ENCODE measurements at places on chromosomes 3 and 15. TPM values are rescaled to one million over a fixed set of nuclear protein-coding genes. Genes with fewer than 3 reads are reported as not detected.
A peak's percentile ranks its signal among the peaks of the same experiment; 100 is the strongest.

The TMC3 gene
- total RNA-seq = not detected

The SCAANT1 gene
- total RNA-seq = not detected

The PLSCR4 gene
- total RNA-seq = not detected

The CFAP92 gene
- 2.0 TPM for total RNA-seq

The AMIGO3 gene
- 1.1 TPM for total RNA-seq

The WDR93 gene
- not detected for total RNA-seq

The ALAS1 gene
- 18.8 TPM for total RNA-seq

The MAP6D1 gene
- 1.0 TPM for total RNA-seq

DNA sequence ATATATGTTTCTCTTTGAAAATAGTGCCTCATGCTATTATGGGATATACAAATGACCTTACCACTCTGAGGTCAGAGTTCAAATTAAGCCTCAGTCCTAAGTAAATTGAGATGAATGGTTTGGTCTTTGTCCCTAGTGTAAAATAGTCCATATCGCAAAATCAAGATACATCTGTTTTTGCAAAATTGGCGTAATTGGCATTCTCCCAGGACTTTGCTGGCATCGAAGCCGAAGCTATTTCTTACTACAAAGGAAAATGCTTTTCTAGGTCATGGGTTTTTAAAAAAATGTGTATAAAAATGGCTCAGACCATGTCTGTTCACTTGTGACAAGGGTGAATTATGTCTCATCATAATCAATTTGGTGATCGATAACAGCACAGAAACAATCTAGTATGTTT lies 25.9 kb downstream of the ROBO2 start:
- no peaks in the 10 kb centered on the region for H3K27me3 ChIP-seq
- H3K4me1 ChIP-seq = no peaks in the 10 kb centered on the region
- H3K36me3 ChIP-seq = peaks cover 5% of the 10 kb centered on the region
- no peak overlapping the region for H3K4me3 ChIP-seq
- H3K27ac ChIP-seq = no peak overlapping the region

DNA sequence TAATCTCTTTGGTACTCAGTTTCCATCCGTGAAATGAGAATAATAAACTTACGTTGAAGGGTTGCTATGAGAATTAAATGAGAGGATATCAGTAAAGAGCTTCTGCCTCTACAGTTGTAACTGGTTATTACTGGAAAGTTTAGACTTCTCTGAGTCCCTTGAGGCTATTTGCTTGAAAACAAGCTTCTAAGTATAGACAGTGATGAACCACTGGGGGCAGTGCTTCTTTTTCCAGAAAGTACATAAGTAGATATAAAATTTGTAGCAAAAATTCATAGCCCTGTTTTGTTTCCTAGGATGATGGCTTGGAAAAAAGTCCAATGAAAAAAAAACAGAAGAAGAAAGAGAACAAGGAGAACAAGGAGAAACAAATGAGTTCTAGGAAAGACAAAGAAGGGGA lies 87.1 kb downstream of the RGMA start:
- DNase-seq = no peak
- no peak overlapping the region for H3K4me3 ChIP-seq
- peaks cover 32% of the 10 kb centered on the region for H3K36me3 ChIP-seq
- H3K27ac ChIP-seq = peak overlapping the region; percentile 87

DNA sequence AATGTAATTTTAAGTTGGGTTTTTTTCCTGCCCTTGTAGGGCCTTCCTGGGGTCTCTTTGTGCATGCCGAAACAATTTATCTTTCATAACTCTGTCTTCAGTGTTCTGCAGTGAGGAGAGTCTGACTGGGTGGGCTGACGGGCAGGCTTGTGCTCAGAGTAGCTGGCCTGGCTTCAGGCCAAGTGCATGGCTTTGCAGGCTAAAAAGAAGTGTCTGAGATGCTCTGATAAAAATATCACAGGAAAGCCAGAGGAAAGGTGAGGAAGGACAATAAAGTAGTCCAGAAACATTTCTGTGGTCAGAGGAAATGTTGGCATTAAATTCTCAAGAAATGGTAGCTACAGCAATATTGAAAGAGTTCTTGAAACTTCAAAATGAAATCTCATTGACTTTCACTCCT lies 25.5 kb downstream of the ST3GAL6 start:
- H3K36me3 ChIP-seq = no peaks in the 10 kb centered on the region
- no peak overlapping the region for H3K27ac ChIP-seq
- peaks cover 20% of the 10 kb centered on the region for H3K27me3 ChIP-seq
- H3K4me3 ChIP-seq = no peak overlapping the region
- no peak for DNase-seq

- no peaks in the 10 kb centered on the region for H3K36me3 ChIP-seq
- H3K27me3 ChIP-seq = no peaks in the 10 kb centered on the region
- H3K27ac ChIP-seq = no peak overlapping the region
- no peak for DNase-seq
- no peaks in the 10 kb centered on the region for H3K4me1 ChIP-seq
Observed at GRCh38 chr3:147945968-147946519, 536.9 kb downstream of the ZIC1 start.

DNA sequence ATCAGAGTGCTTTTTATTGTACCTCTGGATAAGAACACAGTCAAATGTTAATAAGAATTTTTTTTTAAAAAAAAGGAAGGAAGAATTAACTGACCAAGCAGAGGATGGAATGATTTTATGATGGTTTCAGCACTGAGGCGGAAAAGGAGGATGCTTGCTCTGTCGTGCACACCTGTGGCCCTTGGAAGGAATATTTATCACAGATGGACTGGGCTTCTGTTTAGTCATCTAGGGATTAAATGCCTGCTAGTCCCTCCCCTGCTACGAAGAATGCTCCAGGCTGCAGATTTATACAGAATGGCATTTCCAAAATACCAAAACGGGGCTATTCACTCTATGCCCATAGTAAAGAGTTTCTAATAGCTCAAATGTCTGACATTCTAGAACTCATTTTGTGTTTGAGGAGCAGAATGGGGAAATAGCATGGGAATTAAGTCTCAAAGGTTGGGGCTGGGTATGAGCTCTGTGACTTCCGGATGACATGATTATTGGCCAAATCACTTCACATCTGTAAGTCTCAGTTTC lies 92.8 kb upstream of the BCL6 start:
- H3K27me3 ChIP-seq = no peaks in the 10 kb centered on the region
- no peaks in the 10 kb centered on the region for H3K4me1 ChIP-seq
- no peak for DNase-seq
- H3K4me3 ChIP-seq = no peak overlapping the region
- no peak overlapping the region for H3K27ac ChIP-seq

- no peak overlapping the region for H3K27ac ChIP-seq
- H3K27me3 ChIP-seq = peaks cover 27% of the 10 kb centered on the region
- H3K36me3 ChIP-seq = no peaks in the 10 kb centered on the region
- no peak overlapping the region for H3K4me3 ChIP-seq
- no peak for DNase-seq
Observed at GRCh38 chr15:71701808-71702207, 108.5 kb upstream of the NR2E3 start.

GRCh38 chr3:114739627-114740026 lies 407.5 kb downstream of the ZBTB20 start:
- no peak for DNase-seq
- H3K4me1 ChIP-seq = no peaks in the 10 kb centered on the region
- H3K4me3 ChIP-seq = no peak overlapping the region
- no peaks in the 10 kb centered on the region for H3K27me3 ChIP-seq

DNA sequence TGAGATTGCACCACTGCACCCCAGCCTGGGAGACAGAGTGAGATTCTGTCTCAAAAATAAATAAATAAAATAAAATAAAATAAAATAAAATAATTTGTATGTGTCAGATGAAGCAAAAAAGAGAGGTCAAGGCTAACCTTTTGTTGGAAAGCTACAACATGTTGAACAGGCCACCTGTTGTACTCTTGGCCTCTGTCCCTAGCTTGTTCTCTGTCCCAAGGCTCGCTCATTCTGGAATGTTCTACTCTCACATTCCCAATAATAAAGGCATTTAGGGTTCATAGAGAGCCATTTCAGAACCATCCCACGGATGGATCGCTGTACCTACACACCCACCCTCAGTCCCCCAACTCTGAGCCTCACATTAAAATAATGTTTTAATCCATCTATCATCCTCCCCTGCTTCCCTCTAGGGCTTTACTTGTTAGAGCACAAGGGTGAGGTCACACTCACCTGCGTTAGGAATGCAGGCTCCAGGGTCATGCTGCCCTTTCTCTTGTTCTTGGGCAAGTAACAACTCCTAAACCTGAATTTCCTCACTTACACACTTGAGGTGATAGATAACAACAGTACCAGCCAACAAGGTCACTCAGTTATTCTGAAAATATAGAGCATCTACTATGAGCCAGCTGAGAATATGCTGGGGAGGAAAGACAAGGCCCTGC lies 24.9 kb upstream of the KCTD6 start:
- H3K36me3 ChIP-seq = no peaks in the 10 kb centered on the region
- no peak overlapping the region for H3K4me3 ChIP-seq
- no peak overlapping the region for H3K27ac ChIP-seq
- DNase-seq = no peak

- H3K36me3 ChIP-seq = no peaks in the 10 kb centered on the region
- H3K27ac ChIP-seq = no peak overlapping the region
- H3K4me3 ChIP-seq = no peak overlapping the region
- peaks cover 2% of the 10 kb centered on the region for H3K27me3 ChIP-seq
- H3K4me1 ChIP-seq = no peaks in the 10 kb centered on the region
- no peak for DNase-seq
Observed at GRCh38 chr3:72032441-72033135, 247.6 kb upstream of the PROK2 start.

GRCh38 chr3:135239615-135239884 lies 444.5 kb downstream of the EPHB1 start:
- DNase-seq = no peak
- H3K36me3 ChIP-seq = no peaks in the 10 kb centered on the region
- peaks cover 3% of the 10 kb centered on the region for H3K27me3 ChIP-seq
- H3K27ac ChIP-seq = no peak overlapping the region
- no peaks in the 10 kb centered on the region for H3K4me1 ChIP-seq

DNA sequence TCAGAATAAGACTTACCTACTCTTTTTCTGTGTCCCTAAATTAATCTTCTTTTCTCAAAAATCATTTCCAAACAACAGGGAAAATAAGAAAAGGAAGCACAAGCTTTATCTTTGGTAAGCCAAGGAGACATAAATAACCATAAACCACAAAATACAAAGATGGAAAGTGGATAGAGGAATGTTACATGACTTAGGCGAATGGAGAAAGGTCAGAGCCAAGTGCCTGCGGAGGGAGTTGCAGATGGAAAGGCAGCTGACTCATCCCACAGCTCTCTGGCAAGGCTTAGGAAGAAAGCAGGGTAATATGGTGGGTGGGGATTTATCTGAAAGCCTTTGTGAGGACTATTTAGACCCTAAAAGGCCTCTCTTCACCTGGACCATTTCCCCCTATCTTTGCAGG lies 72.8 kb downstream of the GALK2 start:
- no peak overlapping the region for H3K27ac ChIP-seq
- no peak for DNase-seq
- H3K4me1 ChIP-seq = no peaks in the 10 kb centered on the region
- H3K36me3 ChIP-seq = peaks cover 33% of the 10 kb centered on the region

DNA sequence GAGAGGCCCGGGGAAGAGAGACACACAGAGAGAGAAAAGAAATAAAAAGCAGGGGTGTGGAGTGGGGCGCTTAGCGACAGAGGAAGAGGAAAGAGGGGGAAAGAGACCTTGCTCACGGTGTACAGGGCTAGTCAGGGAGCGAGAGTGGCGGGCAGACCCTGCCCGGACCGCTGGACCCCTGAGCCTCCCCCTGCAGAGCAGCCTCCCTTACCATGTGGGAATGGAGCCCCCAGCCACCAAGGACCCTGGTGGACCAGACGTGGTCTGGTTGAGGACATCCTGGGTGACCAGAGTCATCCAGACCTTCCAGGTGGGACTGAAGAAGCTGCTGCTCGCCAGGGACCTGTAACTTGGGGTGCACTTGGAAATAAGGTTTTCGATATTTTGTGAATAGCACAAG lies 129.6 kb downstream of the CHSY1 start:
- H3K4me3 ChIP-seq = peak overlapping the region; percentile 28
- H3K27me3 ChIP-seq = no peaks in the 10 kb centered on the region
- DNase-seq = no peak

- H3K27me3 ChIP-seq = no peaks in the 10 kb centered on the region
- H3K4me3 ChIP-seq = no peak overlapping the region
- no peak for DNase-seq
- peaks cover 24% of the 10 kb centered on the region for H3K4me1 ChIP-seq
- no peak overlapping the region for H3K27ac ChIP-seq
Observed at GRCh38 chr15:70238917-70239316, 141.2 kb upstream of the TLE3 start.

- H3K27ac ChIP-seq = no peak overlapping the region
- no peaks in the 10 kb centered on the region for H3K27me3 ChIP-seq
- DNase-seq = no peak
- H3K4me3 ChIP-seq = no peak overlapping the region
- no peaks in the 10 kb centered on the region for H3K4me1 ChIP-seq
Observed at GRCh38 chr3:65582012-65582717, 456.6 kb downstream of the MAGI1 start.

DNA sequence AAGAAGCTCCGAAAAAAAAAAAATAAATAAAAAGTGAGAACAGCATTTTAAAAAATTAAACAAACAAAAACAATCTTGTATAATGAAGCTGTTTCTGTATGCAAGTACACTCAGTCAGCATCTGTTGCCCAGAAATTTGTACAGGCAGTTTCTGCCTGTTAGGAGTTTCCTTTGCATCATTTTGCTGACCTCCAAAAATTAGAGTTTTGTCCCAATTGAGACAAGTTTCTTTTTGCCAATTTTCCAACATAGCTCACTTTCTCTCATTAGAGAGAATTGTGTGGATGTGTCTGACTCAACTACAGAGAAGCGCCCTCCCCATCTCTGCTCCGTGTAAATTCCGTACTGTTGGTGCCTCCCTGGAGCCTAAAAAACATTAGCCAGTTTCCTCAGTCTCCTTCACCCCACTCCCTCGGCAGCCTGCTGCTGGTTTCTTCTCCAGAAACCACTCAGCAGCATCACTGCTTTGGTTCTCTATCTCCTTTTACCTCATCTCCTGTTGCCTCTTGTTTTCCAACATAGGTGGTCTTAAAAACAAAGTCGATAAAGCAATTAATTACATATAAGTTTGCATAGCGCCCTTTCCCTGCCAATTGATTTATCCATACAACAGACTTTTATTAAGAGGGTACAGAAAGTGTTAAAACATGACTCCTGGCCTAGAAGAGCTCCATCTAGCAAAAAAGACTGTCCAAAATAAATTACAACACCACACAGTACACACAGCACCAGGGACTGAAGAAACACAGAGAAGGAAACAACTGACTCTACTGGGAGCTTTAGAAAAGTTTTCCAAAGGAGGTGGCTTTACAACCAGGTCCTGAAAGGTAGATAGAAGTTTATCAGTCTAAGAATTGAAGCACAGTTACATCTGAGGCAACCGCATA lies 286.7 kb downstream of the SHOX2 start:
- no peak overlapping the region for H3K27ac ChIP-seq
- no peaks in the 10 kb centered on the region for H3K4me1 ChIP-seq
- DNase-seq = no peak
- H3K36me3 ChIP-seq = no peaks in the 10 kb centered on the region
- H3K27me3 ChIP-seq = peaks cover 6% of the 10 kb centered on the region
